ENCODE measurements at places on chromosomes 1 and 21.

DNA sequence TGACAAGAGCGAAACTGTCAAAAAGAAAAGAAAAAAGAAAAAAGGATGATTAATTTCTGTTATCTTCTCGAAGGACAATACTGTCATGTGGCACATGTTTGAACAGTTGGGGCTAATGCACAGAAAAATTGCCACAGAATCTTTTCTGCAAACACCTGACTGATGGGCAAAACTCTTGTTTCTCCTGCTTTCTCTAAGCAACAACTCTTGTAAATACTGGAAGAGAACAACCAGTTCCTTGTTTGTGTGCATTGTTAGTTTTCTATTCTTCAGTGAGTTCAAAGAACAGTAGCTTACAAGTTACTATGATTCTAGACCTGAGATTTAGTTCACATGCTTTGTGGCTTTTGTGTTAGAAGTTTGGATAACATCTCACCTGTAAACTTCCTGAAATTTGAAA is 60.7 kb downstream of the CDC14A start:
- DNase-seq = no peak

DNA sequence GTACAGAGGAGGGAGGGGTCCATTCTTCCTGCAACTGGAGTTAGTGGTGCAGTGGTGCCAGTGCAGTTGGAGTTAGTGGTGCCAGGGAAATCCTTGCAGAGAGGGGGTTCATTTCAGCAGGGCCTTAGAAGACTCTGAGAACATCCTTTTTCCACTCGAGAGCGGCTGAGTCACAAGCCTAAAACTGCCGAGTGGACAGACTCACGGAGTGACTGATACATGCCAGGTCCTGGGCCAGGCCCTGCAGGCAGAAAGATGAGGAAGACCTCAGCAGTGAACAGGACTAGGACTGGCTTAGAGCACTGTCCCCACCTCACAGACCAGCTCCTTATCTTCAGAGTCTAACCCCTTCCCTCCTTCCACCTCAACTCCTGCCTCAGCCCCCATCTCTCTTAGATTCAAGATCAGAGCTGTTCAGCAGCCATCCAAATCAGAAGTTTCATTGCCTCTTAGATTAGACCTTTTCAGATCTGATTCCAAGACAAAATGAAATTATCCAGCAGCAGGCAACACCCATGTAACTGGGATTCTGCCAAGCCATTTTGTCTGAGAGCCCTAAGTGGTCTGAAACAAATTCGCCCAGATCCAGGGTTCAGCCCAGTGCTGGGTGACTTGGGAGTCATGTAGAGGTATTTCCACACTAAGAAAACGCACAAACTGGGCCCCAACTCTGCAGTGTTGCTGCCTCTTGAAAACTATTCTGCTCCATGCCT is 12.7 kb upstream of the IKBKE start:
- peak; percentile 52 for DNase-seq

DNA sequence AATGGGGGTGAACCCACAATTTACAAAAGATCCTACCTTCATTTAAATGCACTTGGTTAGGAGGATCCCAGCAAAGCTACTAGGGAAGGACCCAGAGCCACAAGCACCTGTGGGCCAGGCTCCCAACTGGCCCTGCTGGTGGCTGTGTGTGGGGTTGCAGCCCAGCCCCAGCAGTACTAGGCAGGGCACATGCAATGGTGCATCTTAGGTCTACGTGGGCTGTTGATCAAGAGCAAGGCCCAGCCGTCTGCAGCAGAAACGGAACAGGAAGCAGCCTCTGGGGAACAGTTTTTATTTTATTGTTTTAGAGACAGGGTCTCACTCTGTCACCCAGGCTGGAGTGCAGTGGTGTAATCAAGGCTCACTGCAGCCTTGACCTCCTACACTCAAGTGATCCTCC is 134.1 kb upstream of the RAB4A start:
- DNase-seq = no peak

DNA sequence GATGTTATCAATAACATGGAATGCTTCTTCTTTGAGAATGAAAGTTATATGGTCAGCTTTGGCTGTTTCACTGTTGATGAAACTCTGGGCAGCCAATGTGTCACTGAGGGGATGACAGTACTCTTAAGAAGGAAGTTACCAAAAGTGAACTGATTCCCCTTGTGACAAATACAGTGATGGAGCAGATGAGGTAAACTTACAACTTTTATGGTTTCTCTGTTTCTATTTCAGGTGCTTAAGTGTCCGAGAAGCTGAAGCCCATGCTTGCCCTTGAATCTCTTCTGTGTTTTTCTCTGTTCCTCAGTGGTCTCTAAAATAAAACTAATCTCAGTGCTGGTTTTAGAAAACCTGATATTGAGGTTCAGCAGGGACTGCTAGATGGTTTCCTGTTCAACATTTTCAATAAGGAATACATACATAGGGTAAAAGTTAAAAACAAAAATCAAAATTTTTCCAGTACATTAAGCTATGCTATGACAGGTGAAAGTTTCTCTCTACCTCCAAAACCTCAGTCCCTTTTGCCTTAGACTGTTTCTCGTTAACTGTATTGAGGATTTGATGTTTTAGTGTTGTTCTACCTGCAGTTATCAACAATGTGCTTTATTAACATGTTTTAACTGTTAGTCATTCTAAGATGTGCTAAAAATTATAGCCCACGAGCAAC is 454.4 kb upstream of the ADGRL4 start:
- no peak for DNase-seq

- DNase-seq = no peak
These were observed 58.0 kb downstream of the KAZN start for GRCh38 chr1:14656384-14656937.
